ENCODE measurements at places on chromosomes 1 and 21. TPM values are rescaled to one million over a fixed set of nuclear protein-coding genes. Genes with fewer than 3 reads are reported as not detected.

DNA sequence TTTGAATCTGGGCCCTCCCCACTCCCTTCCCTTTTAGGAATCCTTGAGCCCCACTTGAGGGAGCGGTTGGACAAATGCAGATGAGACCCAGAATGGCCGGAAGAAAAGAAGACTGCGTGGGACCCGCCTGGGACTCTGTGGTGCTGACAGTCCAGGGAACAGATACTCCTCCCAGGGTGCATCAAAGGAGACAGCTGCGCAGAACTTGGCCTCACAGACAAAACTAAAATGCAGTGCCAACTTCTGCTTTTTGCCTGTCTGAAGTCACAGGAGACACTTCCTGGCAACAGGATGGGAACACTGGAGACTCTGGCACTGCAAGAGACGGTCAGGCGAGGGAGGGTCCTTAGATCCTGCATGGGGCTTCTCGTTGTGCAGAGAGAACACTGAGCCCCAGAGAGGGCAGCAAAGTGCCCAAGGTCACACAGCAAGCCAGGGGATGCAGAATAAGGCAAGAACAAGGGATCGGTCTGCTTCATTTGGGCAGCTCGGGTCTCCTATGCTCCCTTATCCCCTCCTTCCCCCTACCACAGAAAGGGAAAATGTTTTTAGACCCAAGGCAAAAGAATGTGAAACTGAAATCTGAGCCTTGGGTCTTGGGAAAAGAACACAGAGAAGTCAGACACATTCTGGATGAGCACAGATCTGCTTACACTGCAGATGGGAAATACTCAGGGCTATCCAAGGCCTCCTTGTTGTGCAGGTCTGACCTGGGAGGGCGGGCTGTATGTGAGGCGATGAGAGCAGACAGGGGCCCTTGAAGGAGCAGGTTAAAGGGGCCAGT lies 182.4 kb downstream of the TRABD2B start:
- no peak for DNase-seq

DNA sequence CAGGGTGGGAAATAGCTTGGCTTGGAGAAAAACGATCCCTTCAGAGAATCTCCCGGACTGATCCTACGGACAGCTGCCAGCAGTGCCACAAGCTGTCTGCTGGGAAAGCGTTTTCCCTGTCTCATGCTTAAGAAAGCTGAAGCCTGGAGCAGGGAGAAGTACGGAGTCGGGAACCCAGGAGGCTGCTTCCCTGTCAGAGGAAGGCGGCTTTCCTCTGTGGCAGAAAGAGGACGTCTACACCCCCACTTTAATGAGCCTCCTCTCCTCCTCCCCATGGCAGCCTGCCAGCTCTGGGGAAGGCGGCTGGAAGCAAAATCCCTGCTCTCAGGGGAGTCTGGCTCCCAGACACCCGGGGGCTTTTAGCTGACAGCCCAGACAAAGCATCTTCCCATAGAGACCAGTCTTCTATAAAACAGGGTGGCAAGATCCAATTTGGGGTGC lies 7.3 kb downstream of the KIF21B start:
- DNase-seq, result no peak

- peak; percentile 54 for DNase-seq
Measured at GRCh38 chr1:221724931-221725605, 16.8 kb downstream of the DUSP10 start.

- DNase-seq, result no peak
Measured at GRCh38 chr1:197771386-197771785, 3.9 kb downstream of the DENND1B start.

DNA sequence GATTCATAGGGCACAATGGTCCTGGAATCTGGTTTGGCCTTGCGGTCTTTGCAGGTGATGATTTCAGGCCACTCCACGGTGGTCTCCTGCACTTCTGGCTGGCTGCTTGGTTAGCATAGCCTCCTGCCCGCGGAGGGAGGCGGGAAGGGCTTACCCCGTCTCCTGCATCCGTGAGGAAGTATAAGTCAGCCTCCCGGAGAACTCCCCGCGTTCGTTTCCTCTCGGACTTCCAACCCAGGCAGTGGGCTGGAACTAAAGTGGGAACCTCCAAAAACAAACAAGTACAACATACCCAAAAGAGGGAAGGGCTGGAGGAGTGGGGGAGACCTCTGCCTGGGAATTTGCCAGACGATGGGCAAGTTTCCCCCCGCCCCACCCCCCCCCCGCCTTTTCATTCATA lies 939 bp upstream of the CCN1 start:
- DNase-seq, result no peak

DNA sequence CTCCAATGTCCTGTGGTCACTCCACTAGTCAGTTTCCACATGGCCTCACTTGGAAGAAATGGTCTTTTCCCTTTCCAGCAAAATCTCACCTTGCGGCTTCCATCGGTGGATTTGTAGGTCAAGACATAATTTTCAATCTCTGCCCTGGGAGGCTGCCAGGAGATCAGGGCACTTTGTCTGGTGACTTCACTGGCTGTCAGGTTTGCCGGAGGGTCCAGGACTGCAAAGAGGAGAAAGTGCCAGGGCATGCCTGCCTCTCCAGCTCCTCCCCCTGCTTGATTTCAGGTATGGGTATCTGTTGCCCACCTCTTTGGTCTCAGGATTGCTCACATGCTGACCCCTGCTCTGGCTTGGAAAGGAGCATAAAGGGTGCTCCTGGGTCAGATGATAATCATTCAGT lies 162.8 kb upstream of the KIAA0040 start:
- no peak for DNase-seq

DNA sequence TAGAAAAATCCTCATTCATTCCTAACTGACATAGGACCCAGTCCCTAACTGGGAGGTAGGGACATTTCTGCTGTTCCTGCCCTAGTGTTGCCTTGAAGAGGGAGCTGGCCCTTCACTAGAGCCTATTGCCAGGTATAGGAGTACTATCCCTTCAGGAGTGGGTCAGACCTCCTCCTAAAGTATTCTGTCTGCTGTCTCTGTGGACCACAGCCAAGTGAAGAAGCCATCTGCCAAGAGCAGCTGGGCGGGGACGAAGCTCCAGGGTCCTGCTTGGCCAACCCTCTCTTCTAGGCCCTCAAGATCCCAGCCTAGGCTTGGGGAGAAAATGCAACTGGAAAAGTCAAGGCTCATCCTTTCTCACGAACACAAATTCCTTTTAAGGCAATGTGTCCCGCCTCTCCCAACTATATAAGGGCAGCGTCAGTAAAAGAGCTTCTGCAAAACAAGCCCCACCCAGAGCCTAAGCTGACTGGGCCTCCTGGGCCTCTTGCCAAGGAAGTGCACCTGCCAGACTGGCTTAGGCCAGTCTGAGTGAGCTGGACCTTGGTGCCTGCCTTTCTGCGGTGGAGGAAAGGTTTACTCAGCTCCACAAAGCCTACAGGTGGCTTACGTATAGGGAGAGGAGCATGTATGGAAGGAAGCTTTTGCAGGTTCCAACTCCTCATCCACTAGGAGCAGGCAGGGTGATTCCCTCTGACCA lies 638 bp upstream of the TUFT1 start:
- peak; percentile 79 for DNase-seq

- peak; percentile 50 for DNase-seq
Measured at GRCh38 chr1:167935216-167936067, 1.0 kb upstream of the DCAF6 start.

TBX15 gene
- total RNA-seq, result 5.9 TPM

- DNase-seq, result peak; percentile 97
Measured at GRCh38 chr1:153608742-153609584, 4.0 kb downstream of the S100A16 start.

NPPB gene
- not detected for total RNA-seq

- DNase-seq, result peak; percentile 10
Measured at GRCh38 chr1:51044834-51045233, 57.2 kb upstream of the C1orf185 start.
